ENCODE measurements at places on chromosomes 13 and 19. TPM values are rescaled to one million over a fixed set of nuclear protein-coding genes. Genes with fewer than 3 reads are reported as not detected.

GRCh38 chr13:106586648-106587166, 18.8 kb upstream of the ARGLU1 start:
- no peak for DNase-seq

DNA sequence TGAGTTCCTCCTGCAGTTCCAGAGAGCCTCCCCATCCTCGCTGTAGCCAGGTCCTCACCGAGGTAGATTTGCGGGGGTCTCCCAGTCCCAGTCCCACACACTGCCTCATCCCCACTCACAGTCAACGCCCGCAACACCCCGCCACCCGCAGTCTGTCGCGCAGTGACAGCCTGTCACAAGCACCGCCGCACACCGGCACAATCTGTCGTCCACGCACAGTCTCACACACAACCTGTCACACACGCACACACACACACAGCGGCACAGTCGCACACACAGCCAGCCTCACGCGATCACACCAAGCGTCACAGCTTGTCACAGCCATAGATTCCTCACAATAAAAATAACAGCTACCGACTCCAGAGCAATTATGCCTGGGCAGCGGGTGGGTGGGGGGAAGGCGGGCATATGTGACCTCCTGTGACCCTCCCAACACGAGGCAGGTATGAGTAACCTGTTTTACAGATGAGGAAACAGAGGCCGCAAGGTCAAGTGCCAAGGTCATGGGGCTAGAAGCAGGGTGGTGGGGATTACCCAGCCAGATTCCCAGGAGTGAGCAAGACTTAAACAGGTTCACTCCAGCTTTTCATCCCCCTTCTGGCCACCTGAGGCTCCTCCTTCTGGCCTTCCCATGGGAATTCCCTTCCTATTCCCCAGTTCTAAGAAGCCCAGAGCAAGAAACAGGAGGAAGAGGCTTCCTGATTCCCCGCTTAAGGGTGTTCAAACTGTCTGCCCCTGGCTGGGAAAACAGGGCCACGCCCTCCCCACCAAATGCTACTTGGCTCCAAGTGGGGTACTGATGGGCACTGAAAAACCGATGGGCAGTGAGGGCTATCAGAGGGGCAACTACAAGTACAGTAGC, 13.9 kb downstream of the NFIX start:
- DNase-seq: no peak

- DNase-seq: no peak
Observed at GRCh38 chr19:50939596-50939995, 13.2 kb downstream of the KLK5 start.

The PPFIA3 gene
- total RNA-seq: 5.1 TPM

The CAB39L gene
- 2.6 TPM for total RNA-seq

The C2CD4C gene
- 0.13 TPM for total RNA-seq

- no peak for DNase-seq
Observed at GRCh38 chr13:50589651-50590054, 253.8 kb downstream of the DLEU7 start.

The CYP2A6 gene
- 0.41 TPM for total RNA-seq

- DNase-seq: peak; percentile 89
Observed at GRCh38 chr19:34350161-34350561, 14.8 kb upstream of the GPI start.

- no peak for DNase-seq
Observed at GRCh38 chr13:30835442-30835841, 70.6 kb upstream of the MEDAG start.

DNA sequence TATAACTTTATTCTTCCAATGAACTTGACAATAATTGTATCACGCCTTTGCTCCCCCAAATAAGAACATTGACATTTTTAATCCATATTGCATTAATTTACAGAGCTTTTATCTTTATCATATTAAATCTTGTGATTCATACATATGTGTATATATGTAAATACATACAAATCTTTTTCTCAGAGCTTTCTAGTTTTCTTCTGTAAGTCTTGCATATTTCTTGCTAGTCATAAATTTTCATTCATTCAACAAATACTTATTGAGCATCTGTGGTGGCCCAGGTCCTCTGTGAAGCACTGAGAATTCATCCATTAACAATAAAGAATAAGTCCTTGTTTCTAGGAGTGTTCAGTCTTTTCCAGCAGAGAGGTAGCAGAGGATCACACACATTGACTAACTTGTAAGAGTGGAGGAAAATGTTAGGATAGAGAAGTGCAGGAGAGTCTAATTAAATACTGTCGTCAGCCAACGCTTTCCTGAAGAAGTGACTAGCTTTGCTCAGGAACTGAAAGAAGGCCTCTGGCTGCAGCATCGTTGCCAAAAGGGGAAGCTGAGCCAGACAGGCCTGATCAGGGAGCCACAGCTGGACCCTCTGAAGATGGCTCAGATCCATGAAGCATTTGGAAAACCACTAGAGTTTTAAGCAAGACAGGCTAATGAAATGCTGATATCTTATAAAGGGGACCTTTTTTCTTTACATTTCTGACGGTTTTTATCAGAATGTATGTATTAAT, 38.6 kb upstream of the LAMP1 start:
- DNase-seq: no peak

DNA sequence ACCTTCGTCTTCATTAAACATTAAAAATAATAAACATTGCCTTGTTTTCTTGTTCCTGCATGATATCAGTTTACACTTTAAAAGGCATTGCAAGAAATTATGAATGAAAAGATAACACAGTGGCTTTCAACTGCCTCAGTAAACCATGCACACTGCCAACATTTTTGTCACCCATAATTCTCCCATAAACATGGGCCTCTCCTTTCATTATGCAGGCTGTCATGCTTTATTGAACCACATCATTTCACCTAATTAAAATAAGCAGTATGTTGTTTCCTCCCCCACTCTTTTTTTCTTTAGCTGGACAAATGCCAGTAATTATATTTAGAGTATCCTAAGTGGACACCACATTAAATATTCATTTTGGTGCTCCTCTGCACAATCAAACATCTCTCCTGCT, 1566.5 kb upstream of the SLC10A2 start:
- no peak for DNase-seq
